ENCODE measurements at places on chromosomes 4 and X. TPM values are rescaled to one million over a fixed set of nuclear protein-coding genes. Genes with fewer than 3 reads are reported as not detected.

The PTPN13 gene
- 0.88 TPM for total RNA-seq

The DUSP9 gene
- not detected for total RNA-seq

The H2BW1 gene
- total RNA-seq: not detected

The TNIP3 gene
- 3.4 TPM for total RNA-seq

The PABPC1L2A gene
- total RNA-seq: not detected

The ATRX gene
- total RNA-seq: 84.4 TPM

The DUX4 gene
- total RNA-seq: not detected

The CXCL3 gene
- not detected for total RNA-seq

The BRCC3 gene
- 29.0 TPM for total RNA-seq

The CDS1 gene
- total RNA-seq: 0.05 TPM

The ABLIM2 gene
- total RNA-seq: 0.56 TPM

The GLOD5 gene
- total RNA-seq: not detected

The L1CAM gene
- total RNA-seq: 9.7 TPM

The INPP4B gene
- 27.0 TPM for total RNA-seq

The ARL13A gene
- not detected for total RNA-seq

The SPANXD gene
- not detected for total RNA-seq

The SSX4 gene
- total RNA-seq: not detected

The SLC10A6 gene
- not detected for total RNA-seq

The PDGFC gene
- total RNA-seq: not detected

The OFD1 gene
- total RNA-seq: 24.4 TPM

The STAP1 gene
- total RNA-seq: 36.9 TPM

The VCX gene
- not detected for total RNA-seq

The NLGN3 gene
- total RNA-seq: 3.1 TPM

The CWH43 gene
- not detected for total RNA-seq

The ZFP42 gene
- total RNA-seq: 0.12 TPM

The TEX11 gene
- total RNA-seq: not detected

The HMX1 gene
- not detected for total RNA-seq

The HMGN5 gene
- total RNA-seq: 0.83 TPM

The XAGE2 gene
- total RNA-seq: not detected

The WDR1 gene
- total RNA-seq: 507 TPM

The MAOA gene
- total RNA-seq: 0.39 TPM

The IL3RA gene
- total RNA-seq: 17.4 TPM

The DTHD1 gene
- 0.64 TPM for total RNA-seq

The PDCL2 gene
- not detected for total RNA-seq

The CYBB gene
- total RNA-seq: 0.32 TPM

The ADGRG2 gene
- not detected for total RNA-seq

The PHEX gene
- 0.34 TPM for total RNA-seq

The TLR1 gene
- 23.3 TPM for total RNA-seq

The LGI2 gene
- total RNA-seq: not detected

The GPR82 gene
- total RNA-seq: 0.12 TPM

The NPY2R gene
- not detected for total RNA-seq
